ENCODE measurements at places on chromosomes 16 and 17.

- H3K36me3 ChIP-seq = no peaks in the 10 kb centered on the region
- H3K27me3 ChIP-seq = no peaks in the 10 kb centered on the region
- no peaks in the 10 kb centered on the region for H3K4me1 ChIP-seq
- H3K27ac ChIP-seq = no peak overlapping the region
Observed at GRCh38 chr16:77422196-77422784, 12.5 kb downstream of the ADAMTS18 start.

DNA sequence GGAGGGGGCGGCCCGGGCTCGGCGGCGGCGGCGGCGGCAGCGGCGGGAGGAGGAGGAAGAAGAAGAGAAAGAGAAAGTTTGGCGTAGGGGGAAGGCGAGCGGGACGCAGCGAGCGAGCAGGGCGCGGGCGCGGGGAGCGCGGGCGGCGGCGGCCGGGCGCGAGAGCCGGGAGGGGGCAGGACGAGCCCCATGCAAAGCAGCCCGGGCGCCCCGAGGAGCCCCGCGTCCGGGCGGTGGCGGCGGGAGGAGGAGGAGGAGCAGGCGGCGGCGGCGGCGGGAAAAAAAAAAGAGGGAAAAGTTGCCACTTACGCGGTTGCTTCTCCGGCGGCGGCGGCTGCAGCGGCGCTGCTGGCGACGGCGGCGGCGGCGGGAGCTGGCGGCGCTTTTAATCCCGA lies 10.3 kb upstream of the ZFHX3 start:
- no peaks in the 10 kb centered on the region for H3K36me3 ChIP-seq
- no peak overlapping the region for H3K27ac ChIP-seq
- H3K4me1 ChIP-seq = peaks cover 21% of the 10 kb centered on the region
- DNase-seq = no peak

- no peaks in the 10 kb centered on the region for H3K27me3 ChIP-seq
- H3K4me3 ChIP-seq = no peak overlapping the region
- H3K36me3 ChIP-seq = no peaks in the 10 kb centered on the region
- no peak overlapping the region for H3K27ac ChIP-seq
Observed at GRCh38 chr17:59423137-59423724, 91.8 kb downstream of the YPEL2 start.

DNA sequence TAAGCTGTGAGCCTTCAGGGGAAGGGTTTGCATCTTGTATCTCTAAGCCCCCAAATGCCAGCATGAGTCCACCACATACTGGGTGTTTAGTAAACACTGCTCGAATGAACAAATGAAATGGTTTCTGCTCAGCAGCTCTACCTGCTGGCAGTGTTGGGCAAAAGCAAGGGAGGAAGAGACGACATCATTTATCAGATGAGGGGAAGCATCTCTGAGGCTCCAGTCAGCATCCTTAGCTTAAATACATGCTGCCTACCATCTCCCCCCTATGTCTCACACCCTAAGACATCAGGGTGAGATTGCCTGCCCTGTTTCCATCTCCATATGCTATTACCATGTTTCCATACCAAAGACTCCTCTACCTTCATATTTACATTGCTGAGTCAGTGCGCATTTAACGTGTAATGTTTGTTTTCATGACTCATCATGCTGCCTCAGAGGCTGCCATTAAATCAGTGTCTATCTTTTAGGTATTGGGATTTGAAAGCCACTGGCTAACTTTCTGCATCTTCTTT lies 379.8 kb downstream of the UTP18 start:
- H3K27me3 ChIP-seq = no peaks in the 10 kb centered on the region
- no peak overlapping the region for H3K27ac ChIP-seq
- peaks cover 3% of the 10 kb centered on the region for H3K4me1 ChIP-seq
- no peak for DNase-seq

GRCh38 chr16:30115238-30115637 lies 1.9 kb upstream of the GDPD3 start:
- H3K27me3 ChIP-seq = no peaks in the 10 kb centered on the region
- no peak overlapping the region for H3K4me3 ChIP-seq
- no peak for DNase-seq
- H3K36me3 ChIP-seq = no peaks in the 10 kb centered on the region
- H3K27ac ChIP-seq = no peak overlapping the region

Measured in H1 (cell line).